ENCODE measurements at places on chromosomes 7 and 10.

- DNase-seq = no peak
These were observed 528.9 kb downstream of the MAGI2 start for GRCh38 chr7:78924581-78924980.

- DNase-seq = no peak
These were observed 16.3 kb upstream of the DNAAF5 start for GRCh38 chr7:710161-710560.

DNA sequence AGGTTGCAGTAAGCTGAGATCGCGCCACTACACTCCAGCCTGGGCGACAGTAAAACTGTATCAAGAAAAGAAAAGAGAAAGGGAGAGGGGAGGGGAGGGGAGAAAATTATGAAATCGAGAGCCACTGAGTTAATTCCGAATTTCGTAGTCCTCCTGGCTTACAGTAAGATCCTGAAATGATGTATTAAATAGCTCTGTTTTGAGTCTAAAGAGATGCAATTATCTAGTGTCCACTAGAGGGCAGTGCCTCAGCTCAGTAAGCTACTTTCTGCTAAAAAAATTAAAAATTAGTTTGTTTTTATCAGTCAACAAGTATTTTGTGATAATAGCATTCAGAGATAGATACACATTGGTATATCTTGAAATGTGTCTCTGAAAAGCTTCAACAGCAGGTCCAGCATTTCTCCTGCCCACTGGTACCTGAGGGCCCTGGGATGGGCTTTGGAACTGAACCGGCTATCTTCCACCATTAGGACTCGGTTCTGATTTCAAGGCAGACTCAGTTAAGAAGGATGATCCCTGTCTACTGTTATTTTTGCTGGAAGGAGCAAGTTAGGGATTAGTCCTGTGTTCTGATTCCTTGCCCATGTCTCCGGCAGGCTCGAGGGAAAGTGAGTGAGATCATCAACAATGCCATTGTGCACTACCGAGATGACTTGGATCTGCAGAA lies 19.5 kb downstream of the TSPAN33 start:
- no peak for DNase-seq

DNA sequence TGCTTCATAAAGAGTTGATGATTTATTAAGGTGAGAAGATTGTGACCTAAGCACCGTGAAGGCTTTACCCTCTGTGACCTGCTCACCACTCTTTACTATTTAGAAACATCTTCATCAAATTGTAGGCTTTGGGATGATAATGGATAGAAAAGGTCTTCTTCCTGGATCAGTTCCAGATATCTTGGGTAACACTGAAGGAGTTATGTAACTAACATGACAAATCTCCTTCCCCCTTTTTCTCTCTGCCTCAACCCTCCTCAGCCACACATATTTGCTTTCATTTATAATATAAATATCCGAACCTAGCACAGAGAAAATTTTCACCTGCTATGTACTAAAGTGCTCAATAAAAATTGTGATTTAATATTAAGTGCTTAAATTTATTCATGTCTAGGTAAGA lies 151.5 kb downstream of the FRMD4A start:
- DNase-seq = no peak

DNA sequence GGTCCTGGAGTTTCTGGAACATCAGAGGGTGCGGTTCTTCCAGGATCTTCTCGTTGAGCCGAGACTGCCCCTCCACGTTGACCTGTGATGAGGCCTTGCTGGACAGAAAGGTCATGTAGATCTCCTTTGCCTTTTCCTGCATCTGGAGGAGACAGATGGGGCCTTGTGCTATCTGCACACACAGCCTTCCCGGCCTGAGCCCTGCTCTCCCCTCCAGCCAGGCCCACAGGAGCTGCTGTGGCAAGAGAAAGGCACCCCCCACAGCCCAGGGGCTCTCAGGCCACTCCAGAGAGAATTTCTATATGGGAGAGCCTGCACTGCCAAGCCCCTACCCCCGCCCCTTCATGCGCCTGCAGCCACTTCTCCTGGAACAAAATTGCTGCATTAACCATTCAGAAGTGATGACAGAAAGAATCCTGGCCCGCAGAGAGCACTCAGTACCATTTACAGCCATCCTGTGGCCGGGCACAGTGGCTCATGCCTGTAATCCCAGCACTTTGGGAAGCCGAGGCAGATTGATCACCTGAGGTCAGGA lies 26.9 kb downstream of the RGS10 start:
- no peak for DNase-seq

DNA sequence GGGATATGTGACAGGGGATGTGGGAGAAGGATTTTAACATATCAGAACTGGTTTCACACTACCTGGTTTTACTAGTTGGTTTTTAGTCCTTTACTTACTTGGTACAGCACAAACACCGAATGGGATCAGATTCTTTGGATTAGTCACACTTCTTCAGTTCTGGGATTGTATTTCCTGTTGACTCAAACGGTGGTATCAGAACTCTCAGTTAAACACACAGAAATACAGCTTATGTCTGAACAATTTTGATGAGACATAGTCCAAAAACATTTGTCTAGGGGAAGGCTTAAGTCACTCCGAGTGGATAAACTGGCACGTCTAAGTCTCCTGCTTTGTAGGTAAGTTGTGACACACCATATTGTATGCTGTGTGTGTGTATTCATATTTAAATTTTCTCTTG lies 480.5 kb downstream of the PHTF2 start:
- DNase-seq = no peak

- no peak for DNase-seq
These were observed 299.7 kb upstream of the AKR1E2 start for GRCh38 chr10:4526311-4526731.

- no peak for DNase-seq
These were observed 488.5 kb downstream of the LRMDA start for GRCh38 chr10:75919913-75920312.

DNA sequence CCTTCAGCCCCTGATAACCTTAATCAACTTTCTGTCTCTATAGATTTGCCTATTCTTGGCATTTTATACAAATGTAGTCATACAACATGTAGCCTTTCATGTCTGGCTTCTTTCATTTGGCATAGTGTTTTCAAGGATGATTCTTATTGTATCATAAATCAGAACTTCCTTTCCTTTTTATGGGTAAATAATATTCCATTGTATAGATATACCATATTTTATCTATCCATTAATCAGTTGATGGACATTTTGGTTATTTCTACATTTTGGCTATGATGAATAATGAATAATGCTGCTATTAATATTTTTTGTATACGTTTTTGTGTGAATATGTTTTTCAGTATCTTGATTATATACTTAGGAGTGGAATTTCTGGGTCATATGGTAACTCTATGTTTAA lies 720.8 kb downstream of the LRMDA start:
- DNase-seq = no peak

DNA sequence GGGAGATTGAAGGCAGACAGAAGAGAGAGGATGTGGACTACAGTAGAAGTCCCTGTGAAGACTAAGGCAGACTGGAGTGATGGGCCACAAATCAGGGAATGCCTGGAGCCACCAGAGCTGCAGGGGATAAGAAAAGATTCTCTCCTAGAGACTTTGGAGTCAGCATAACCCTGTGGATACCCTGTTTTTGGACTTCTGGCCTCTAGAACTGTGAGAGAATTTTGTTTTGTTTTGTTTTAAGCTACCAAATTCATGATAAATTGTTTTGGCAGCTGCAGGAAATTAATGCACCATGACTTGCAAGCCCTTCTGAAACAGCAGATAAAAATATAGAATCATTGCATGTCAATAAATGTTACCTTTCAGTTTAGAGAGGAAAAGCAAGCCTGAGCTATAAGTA lies 41.3 kb downstream of the INHBA start:
- no peak for DNase-seq

- DNase-seq = no peak
These were observed 51.0 kb downstream of the CDH23 start for GRCh38 chr10:71447676-71448075.

DNA sequence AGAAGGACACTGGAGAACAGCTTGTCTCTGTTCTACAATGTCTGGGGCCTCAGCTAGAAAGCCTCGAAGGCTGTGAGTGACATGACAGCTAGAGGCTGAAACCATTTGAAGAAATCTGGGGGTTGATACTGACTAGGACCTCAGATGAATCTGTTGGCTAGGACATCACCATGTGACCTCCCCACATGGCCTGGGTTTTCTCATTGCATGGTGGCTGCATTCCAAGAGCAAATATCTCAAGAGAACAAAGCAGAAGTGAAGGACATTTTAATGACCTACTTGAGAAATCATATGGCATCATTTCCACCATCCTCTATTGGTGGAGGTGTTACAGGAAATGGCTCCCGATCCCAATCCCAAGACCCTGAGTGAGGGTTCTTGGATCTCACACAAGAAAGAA lies 450.6 kb upstream of the AUTS2 start:
- no peak for DNase-seq

GRCh38 chr7:129343099-129343700 lies 91.0 kb upstream of the STRIP2 start:
- no peak for DNase-seq

DNA sequence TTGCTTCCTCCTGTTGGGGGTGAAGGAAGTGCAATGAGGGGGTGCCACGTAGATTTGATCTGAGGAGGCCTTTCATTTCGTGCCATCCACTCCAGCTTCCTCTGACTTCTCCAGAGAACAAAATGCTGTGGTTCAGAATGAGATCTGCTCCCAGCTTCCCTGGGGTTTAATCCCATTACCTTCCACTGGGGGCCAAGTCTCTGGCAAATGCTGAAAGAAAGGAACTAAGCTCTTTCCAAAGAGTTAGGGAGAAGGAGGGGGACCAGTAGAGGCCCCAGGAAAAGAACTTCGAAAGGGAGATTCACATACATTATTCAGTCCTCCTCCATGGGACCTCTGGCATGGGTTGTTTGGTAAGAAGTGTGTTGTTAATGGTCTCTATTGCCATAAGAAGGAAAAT lies 727.0 kb downstream of the TYW1 start:
- no peak for DNase-seq

GRCh38 chr10:78838141-78838657 lies 230.6 kb upstream of the ZMIZ1 start:
- DNase-seq = no peak

- DNase-seq = no peak
These were observed 62.9 kb downstream of the SLC29A4 start for GRCh38 chr7:5345671-5346070.

DNA sequence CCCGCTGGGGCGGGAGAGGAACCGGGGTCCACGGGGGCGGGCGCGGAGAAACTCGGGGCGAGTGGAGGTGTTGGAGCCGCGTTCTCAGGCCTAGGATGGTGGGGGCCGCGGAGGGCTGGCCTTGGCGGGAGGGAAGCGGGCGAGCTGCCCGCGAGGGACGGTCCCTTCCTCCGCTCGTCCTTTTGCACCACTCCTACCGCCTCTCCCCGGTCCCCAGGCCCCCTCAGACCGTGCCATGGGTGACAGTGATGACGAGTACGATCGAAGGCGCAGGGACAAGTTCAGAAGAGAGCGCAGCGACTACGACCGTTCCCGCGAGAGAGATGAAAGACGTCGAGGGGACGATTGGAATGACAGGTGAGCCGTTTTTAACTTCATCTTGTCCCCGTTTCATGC lies 451 bp downstream of the SRRT start:
- DNase-seq = no peak

DNA sequence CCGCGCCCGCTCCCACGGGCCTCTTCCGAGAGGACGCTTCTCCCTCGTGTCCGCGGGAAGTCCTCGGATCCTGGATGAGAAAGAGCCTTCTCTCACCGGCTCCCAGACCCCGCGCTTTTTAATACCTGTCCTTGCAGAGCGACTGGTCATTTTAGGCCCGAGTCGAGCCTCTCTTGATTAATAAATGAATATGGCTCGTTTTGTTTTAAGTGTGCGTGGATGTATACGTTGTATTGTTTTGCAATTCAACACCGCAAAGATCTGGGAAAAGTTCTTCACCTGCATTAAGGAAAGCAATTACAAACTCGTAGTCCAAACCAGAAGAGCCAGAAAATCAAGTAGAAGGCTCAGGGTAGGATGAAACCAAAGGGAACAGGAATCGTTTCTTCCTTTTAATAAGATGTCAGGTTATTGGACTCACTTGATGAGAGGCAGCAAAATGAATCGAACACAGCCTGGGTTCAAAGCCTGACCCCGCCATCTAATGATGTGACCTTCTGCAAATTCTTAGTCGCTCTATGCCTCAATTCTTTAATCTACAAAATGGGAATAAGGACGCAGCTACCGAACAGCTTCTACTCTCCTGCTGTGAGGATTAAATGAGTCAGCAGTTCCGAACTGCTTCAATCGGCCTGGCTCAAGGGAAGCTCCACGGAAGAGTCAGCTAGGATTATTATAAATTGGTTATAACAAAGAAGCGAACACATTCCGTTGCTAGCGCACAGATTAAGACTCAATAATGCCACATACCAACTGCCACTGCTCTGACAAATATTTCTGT lies 277.8 kb upstream of the NEBL start:
- DNase-seq = no peak

- no peak for DNase-seq
These were observed 4.0 kb upstream of the MMP21 start for GRCh38 chr10:125779403-125780327.

DNA sequence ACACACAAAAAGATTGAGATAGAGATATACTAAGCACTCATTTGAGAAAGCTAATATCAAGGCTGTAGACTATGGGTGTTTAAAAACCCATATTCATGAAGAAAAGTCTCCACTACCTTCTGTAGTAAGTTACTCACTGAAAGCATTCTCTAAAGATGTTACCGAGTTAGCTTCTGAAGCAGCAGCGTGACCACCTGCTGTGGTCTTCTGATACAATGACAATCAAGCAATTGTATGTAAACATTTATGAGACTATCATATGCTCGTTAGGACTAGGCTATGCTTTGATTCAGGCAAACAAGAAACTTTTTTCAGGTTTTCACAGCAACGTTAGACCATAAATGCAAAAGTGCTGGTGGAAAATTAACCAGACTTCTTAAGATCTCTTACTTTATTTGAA lies 11.2 kb downstream of the RHOBTB1 start:
- DNase-seq = no peak

GRCh38 chr10:3898821-3899220 lies 113.8 kb upstream of the KLF6 start:
- DNase-seq = no peak

DNA sequence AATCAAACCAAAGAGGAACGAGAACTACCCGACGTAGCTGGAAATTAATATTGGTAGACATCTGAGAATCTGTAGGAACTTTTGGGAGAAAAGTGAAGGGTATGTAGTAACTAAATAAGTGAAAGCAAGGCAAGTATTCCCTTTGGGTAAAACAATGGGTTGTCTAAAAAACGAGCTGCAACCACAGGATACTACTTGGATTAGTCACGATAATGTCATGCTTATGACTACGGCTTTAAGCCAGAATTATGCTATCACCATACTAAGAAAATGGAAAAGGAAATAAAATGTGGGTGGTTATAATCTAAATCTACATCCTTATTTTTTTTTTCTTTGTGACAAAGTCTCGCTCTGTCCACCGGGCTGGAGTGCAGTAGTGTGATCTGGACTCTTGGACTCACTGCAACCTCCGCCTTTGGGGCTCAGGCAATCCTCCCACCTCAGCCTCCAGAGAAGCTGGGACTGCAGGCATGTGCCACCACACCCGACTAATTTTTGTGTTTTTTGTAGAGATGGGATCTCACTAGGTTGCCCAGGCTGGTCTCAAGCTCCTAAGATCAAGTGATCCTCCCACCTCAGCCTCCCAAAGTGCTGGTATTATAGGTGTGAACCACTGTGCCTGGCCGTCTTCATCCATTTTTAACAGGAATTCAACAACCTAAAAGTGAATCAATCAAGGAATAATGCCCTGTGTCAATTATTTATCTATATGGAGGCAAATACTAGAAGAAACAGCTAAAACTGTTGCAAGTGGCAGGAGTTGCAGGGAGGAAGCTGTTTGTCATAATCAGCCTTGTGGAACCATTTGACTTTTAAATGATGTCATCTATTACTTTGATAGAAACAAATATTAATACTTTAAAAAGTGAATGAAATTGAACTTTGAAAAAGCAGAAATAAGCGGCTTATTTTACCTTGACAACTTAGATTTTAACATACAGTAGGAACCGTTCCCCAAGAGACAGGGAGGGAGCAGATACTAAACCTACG lies 189.3 kb downstream of the PRPF18 start:
- DNase-seq = no peak

Measured in nephron progenitor cell (in vitro differentiated cells).